ENCODE measurements at places on chromosomes 3 and 15.

DNA sequence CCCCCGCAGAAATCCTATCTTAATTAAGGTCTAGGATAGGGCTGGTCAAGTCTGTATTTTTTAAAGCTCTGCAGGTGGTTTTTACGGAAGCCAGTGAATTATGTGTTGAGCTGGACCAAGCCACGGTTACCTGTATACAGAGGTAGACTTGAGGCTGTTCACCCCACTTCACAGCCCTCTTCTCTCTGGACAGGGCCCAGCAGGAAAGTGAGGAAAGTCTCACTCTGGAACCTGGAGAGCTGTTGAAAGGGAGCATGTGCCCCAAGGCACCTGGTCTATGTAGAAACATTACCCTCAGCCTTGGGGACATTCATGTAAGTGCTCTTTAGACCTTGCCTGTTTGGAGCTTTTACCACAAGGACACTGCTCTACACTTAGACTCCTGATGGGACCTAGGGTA, 6.9 kb downstream of the SEMA5B start:
- DNase-seq, result no peak

DNA sequence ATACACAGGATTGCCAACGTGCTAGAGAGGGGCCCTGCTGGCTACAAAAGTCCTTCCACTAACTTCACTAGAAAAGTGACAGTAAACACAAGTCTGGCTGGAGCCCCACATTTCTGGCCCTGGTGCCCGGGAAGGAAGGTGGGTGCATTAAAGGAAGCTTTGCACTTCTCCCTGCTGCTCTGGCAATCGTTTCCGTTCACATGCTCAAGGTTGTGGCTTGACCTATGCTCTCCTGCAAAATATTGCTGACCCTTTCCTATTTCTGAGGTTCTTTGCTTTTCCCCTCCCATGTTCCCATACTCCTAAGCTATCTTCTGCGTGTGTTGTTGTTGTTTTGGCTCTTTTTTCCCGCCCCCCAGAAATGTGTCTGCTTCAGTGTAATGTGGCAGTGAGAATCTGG, 9.1 kb upstream of the CCR3 start:
- no peak for DNase-seq

DNA sequence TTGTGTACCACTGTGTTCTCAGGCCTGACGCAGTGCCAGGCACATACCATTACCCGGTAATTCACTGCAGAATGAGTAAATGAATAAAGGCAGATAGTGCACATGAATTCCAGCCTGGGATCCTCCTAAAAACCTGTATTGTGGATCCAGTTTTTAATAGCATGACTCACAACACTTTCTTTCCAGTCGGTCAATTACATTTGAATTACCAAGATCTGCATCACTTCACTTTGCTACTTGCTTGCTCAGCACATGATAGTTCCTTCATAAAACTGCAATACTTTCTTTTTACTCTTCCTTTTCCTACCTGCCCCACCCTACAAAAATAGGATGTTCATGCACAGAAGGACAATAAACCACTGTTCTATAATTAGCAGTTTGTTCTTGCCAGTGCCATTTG, 553.8 kb downstream of the MAGI1 start:
- no peak for DNase-seq

- DNase-seq, result no peak
Observed at GRCh38 chr3:99439892-99440291, 198.5 kb upstream of the COL8A1 start.

GRCh38 chr3:78697426-78697825, 1070.4 kb downstream of the ROBO1 start:
- no peak for DNase-seq

Measured in stimulated activated CD4-positive, alpha-beta T cell treated with anti-CD3 and anti-CD28 coated beads, Interleukin-1b, Interleukin-23, amount 100 ng/mL, for 1 hour (primary cell).